ENCODE measurements at places on chromosomes 5 and 9.

- DNase-seq, result peak; percentile 4
Observed at GRCh38 chr9:97468658-97469448, 32.6 kb upstream of the TMOD1 start.

DNA sequence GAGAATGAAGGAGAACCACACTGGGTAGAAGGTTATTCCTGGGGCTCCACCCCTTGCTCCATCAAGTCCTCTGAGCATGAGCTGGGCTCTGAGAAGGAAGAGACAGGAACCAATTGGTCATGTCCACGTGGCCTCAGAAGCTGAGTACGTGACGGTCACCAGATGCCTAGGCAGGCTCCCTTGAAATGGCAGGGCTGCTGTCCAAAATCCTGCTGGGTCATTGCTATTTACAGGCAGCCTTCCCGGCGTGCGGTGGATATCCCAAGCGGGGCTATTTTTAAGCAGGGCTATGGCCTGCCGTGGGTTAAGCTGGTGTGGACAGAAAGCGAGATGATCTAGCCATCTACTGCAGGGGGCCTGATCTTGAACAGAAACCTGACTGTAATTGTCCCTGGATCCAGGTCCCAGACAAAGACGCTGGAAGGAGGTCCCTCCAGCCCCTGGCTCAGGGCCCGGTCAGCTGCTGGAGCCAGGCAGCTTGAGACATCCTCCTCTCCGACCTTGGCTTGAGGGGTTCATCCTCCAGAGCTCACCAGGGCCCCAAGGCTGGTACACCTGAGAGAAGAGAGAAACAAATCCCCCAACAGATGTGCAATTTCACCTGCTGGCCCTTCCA, 550 bp upstream of the CKMT2 start:
- no peak for DNase-seq

DNA sequence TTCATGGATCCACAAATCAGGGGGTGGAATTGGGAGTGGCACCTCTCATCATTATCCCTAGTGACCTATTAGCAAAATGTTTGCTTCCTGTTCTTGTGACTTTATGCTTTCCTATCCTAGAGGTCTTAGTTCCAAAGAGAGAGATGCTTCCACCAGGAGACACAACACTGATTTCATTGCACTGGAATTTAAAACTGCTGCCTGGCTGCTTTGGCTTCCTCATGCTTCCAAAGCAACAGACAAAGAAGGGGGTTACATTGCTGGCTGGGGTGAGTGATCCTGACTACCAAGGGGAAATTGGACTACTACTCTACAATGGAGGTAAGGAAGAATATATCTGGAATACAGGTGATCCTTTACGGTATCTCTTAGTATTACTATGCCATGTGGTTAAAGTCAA, 69.2 kb upstream of the SH3GL2 start:
- DNase-seq, result no peak

GRCh38 chr5:74100268-74100665, 474.3 kb downstream of the ARHGEF28 start:
- no peak for DNase-seq

DNA sequence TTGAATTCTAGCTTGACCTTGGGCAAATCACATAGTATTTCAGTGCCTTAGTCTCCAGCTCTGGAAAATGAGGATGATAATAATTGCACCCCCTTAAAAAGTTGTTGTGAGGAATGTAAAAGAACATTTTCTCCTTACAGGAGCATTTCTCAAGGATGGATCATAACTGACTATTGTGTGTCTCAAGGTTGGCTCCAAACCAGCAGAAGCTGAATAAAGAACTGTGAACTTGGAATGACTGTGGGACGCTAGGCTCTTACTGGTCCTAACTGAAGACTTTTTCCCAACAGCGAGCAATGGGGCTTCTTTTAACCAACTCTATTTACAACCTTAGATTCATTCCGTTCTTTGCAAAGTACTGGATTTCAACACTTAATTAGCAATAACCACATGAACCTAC, 26.2 kb upstream of the GLRX start:
- DNase-seq, result no peak

- no peak for DNase-seq
Observed at GRCh38 chr5:137880313-137880712, 8.9 kb upstream of the PKD2L2 start.

- no peak for DNase-seq
Observed at GRCh38 chr5:88956416-88956815, 73.4 kb upstream of the MEF2C start.
